ENCODE measurements at places on chromosomes 11 and 22. TPM values are rescaled to one million over a fixed set of nuclear protein-coding genes. Genes with fewer than 3 reads are reported as not detected.

Gene KDM2A
- total RNA-seq: 67.9 TPM

Gene RAB38
- not detected for total RNA-seq

DNA sequence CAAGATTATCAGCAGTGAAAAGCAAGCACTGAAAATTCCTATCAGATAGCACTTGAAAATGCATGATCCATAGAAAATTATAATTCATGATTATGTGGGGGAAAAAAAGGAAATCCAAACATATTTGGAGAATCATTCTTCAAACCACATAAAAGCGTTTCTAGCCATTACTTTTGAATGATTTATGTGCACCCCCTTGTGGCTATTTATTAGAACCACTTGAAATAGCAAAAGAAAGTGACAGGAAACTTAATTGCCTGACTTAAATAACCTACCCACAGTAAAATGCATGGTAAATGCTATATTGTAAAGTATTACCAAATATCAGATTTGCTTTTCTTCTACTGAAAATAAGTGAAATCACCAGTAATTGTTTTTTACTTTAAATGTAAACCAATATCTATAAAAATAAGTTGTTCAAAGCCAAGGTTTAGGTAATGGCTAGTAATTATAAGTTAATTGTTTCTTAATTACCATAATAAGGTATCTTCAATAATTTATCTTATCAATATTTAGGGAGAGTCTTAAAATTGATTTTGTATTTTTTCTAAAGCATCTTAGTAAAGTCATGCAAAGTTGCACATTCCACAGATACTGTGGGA, 168.5 kb downstream of the ARHGAP42 start:
- ATAC-seq: no peak

GRCh38 chr11:99098258-99098657, 77.5 kb downstream of the CNTN5 start:
- ATAC-seq: no peak

DNA sequence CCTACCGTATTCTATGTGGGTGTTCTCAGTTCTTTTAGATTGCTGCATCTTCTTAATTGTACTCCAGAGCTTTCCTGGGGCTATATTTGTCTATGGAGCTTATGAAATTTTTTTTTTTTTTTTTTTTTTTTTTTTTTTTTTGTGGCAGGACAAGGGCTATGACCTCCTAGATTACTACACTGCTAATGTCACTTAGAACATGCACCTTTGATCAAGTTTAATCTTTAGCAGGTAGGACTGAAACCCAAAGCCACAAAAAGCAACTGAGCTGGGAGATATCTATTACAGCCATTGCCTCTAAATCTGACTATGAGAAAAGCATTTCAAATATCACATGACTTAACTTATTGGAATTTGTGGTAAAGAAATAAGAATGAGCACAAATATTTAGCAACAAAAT, 21.7 kb upstream of the ABTB2 start:
- no peak for ATAC-seq
